ENCODE measurements at places on chromosomes 6 and 20.

- no peak overlapping the region for H3K4me3 ChIP-seq
- no peak for DNase-seq
- H3K27ac ChIP-seq: no peak overlapping the region
- peaks cover 13% of the 10 kb centered on the region for H3K4me1 ChIP-seq
- H3K36me3 ChIP-seq: peaks cover 31% of the 10 kb centered on the region
- peaks cover 2% of the 10 kb centered on the region for H3K27me3 ChIP-seq
Observed at GRCh38 chr6:112207131-112207530, 47.2 kb downstream of the LAMA4 start.

DNA sequence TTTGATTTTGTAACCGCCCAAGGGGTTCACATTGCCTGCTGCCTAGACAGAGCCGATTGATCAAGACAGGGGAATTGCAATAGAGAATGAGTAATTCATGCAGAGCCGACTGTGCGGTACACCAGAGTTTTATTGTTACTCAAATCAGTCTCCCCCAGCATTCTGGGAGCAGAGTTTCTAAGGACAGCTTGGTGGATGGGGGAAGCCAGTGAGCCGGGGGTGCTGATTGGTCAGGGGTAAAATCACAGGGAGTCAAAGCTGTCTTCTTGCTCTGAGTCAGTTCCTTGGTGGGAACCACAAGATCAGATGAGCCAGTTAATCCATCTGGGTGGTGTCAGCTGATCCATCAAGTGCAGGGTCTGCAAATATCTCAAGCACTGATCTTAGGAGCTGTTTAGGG, 60.0 kb upstream of the EZR start:
- H3K4me1 ChIP-seq: no peaks in the 10 kb centered on the region
- no peaks in the 10 kb centered on the region for H3K27me3 ChIP-seq
- no peak for DNase-seq
- H3K4me3 ChIP-seq: no peak overlapping the region
- peaks cover 17% of the 10 kb centered on the region for H3K36me3 ChIP-seq
- H3K27ac ChIP-seq: peak overlapping the region; percentile 48

GRCh38 chr20:43538878-43539700, 19.7 kb upstream of the SGK2 start:
- no peaks in the 10 kb centered on the region for H3K4me1 ChIP-seq
- H3K27ac ChIP-seq: no peak overlapping the region
- peaks cover 2% of the 10 kb centered on the region for H3K36me3 ChIP-seq

GRCh38 chr6:21265034-21265729, 328.4 kb upstream of the SOX4 start:
- H3K27me3 ChIP-seq: no peaks in the 10 kb centered on the region
- no peak overlapping the region for H3K4me3 ChIP-seq
- peaks cover 20% of the 10 kb centered on the region for H3K4me1 ChIP-seq
- H3K27ac ChIP-seq: no peak overlapping the region

DNA sequence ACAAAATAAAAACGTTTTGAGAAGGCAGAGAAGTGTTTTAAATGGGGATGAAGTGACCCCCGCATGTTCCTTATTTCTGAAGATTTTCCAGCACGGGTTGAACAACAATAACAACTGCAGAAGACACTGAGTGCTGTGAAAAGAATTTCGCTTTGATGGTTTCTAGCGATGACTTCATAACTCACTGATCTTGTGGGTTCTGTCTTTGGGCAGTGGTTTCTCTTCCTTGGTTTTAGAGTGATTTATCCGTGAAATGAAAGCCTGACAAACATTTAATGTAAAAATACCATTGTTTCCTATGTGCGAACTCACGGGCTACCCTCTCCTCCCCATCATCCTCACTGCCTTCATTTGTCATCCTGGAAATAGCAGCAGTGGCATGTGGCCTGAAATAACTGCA, 793.9 kb downstream of the QKI start:
- peaks cover 2% of the 10 kb centered on the region for H3K27me3 ChIP-seq
- no peak for DNase-seq
- H3K36me3 ChIP-seq: no peaks in the 10 kb centered on the region
- no peak overlapping the region for H3K4me3 ChIP-seq
- no peak overlapping the region for H3K27ac ChIP-seq
- peaks cover 5% of the 10 kb centered on the region for H3K4me1 ChIP-seq

GRCh38 chr6:148503703-148504102, 161.1 kb downstream of the SASH1 start:
- peaks cover 7% of the 10 kb centered on the region for H3K36me3 ChIP-seq
- no peak for DNase-seq
- H3K27ac ChIP-seq: no peak overlapping the region
- H3K4me3 ChIP-seq: no peak overlapping the region

DNA sequence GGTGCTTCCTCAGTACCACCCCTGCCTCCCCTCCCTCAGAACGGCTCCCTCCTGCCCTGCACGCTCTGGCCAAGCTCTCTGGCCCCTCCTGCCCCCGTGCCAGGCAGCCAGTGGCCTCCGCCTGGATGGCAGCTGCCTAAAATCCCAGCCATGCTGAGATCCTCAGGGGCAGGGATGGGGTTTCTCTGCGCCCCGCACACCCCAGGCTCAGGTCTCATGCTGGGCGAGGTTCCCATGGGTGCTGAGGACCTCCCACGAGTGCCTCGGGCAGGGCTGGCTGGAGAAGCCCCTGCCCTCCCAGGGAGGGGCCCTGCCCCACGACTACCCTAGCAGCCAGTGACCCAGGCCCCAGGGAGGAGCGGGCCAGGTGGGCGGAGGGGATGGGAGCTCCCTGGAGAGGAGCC, 2.7 kb downstream of the PTK6 start:
- H3K27ac ChIP-seq: no peak overlapping the region
- H3K4me1 ChIP-seq: peaks cover 2% of the 10 kb centered on the region
- no peaks in the 10 kb centered on the region for H3K36me3 ChIP-seq
- H3K4me3 ChIP-seq: no peak overlapping the region
- no peak for DNase-seq

GRCh38 chr6:34696189-34696738, 303 bp downstream of the ILRUN start:
- peak overlapping the region; percentile 95 for H3K4me3 ChIP-seq
- H3K27ac ChIP-seq: peak overlapping the region; percentile 80
- no peaks in the 10 kb centered on the region for H3K36me3 ChIP-seq
- H3K4me1 ChIP-seq: peaks cover 33% of the 10 kb centered on the region

- H3K4me3 ChIP-seq: peak overlapping the region; percentile 24
- H3K27ac ChIP-seq: no peak overlapping the region
- H3K36me3 ChIP-seq: no peaks in the 10 kb centered on the region
- H3K4me1 ChIP-seq: peaks cover 2% of the 10 kb centered on the region
- peaks cover 85% of the 10 kb centered on the region for H3K27me3 ChIP-seq
- no peak for DNase-seq
Observed at GRCh38 chr20:43188861-43189553, 699 bp downstream of the PTPRT start.

- no peak overlapping the region for H3K4me3 ChIP-seq
- H3K4me1 ChIP-seq: peaks cover 20% of the 10 kb centered on the region
- no peaks in the 10 kb centered on the region for H3K27me3 ChIP-seq
- H3K36me3 ChIP-seq: no peaks in the 10 kb centered on the region
- H3K27ac ChIP-seq: no peak overlapping the region
Observed at GRCh38 chr6:42400061-42400760, 51.5 kb downstream of the TRERF1 start.

DNA sequence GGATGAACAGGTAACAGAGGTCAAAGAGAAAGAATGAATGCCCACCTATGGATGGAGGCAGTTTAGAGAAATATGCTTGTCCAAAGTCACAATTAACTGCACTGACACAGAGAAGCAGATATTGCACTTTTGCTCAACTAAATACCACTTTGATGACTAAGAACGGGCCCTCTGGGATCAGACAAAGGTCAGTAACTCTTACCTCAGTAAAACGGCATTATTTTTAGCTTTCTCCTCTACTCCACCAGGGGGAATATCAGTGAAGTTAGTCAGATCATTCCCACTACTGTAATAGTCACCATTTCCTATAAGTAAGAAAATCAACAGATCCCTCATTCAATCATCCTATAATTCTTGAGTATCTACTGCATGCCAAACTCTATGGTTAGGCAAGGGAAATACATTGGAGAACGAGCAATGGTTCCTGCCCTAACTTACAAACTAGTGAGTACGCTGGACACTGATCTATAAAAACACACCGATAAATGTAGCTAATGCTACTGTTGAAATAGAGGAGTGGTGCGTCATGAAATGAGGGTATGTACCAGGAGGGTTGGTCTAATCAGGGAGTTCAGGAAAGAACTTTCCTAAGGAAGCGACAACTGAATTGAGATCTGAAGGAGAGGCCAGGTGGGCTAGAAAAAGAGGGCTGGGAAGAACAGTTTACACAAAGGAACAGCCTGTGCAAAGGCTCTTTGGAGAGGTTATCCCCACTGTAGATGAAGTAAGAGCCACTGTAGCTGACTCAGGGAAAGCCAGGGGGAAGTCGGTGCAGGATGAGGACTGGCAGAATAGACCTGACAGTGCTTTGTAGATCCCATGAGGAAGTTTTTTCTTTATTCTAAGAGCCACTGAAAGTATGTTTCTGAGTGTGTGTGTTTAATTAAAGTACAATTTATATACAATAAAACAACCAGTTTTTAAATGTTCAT, 9.2 kb downstream of the ECI2 start:
- peak overlapping the region; percentile 76 for H3K27ac ChIP-seq
- no peak for DNase-seq
- peaks cover 39% of the 10 kb centered on the region for H3K36me3 ChIP-seq
- H3K4me3 ChIP-seq: no peak overlapping the region

GRCh38 chr6:33827546-33828451, 24.0 kb upstream of the MLN start:
- H3K4me1 ChIP-seq: peaks cover 5% of the 10 kb centered on the region
- peaks cover 32% of the 10 kb centered on the region for H3K27me3 ChIP-seq
- H3K4me3 ChIP-seq: no peak overlapping the region

- H3K27me3 ChIP-seq: peaks cover 2% of the 10 kb centered on the region
- H3K36me3 ChIP-seq: peaks cover 6% of the 10 kb centered on the region
- H3K27ac ChIP-seq: peak overlapping the region; percentile 64
- no peak overlapping the region for H3K4me3 ChIP-seq
Observed at GRCh38 chr20:50415021-50415515, 95.1 kb upstream of the PTPN1 start.

DNA sequence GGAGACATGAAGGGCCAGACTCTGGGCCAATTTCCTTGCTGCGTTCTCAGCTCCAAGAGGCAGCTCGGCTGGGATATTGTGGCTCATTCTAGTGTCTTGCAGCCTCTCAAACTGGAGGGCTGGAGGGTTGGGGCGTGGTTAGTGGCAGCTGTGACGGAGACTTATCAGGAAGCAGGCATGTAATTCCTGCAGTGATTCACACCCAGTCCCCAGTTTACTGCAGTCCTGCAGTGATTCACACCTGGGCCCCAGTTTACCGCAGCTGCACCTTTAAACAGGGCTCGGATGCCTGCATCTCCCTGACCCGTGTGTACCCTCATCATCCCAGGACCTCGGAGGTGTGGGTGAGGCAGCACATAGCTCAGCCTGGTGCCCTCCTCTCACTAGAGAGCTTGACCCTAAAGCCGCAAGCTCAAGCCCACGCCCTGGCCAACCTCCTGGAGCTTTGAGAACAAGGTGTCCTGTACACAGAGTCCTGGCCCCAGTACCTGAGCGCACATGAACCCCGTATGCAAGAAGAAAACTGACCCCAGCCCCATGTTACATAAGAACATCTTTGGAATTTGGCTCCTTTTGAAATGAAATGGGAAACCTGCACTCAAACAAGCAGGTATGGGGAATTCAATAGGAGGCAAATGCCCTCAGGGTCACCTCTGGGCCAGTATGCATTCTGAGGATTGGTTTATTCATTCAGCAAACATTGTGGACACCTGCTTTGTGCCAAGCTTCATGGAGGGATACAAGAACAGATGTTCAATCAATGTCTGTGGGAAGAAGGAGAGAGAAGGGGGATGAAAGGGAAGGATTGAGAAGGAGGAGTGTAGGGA, 55.3 kb upstream of the FAM83D start:
- peaks cover 34% of the 10 kb centered on the region for H3K27me3 ChIP-seq
- no peaks in the 10 kb centered on the region for H3K36me3 ChIP-seq
- no peak overlapping the region for H3K27ac ChIP-seq
- peaks cover 3% of the 10 kb centered on the region for H3K4me1 ChIP-seq
- no peak overlapping the region for H3K4me3 ChIP-seq

DNA sequence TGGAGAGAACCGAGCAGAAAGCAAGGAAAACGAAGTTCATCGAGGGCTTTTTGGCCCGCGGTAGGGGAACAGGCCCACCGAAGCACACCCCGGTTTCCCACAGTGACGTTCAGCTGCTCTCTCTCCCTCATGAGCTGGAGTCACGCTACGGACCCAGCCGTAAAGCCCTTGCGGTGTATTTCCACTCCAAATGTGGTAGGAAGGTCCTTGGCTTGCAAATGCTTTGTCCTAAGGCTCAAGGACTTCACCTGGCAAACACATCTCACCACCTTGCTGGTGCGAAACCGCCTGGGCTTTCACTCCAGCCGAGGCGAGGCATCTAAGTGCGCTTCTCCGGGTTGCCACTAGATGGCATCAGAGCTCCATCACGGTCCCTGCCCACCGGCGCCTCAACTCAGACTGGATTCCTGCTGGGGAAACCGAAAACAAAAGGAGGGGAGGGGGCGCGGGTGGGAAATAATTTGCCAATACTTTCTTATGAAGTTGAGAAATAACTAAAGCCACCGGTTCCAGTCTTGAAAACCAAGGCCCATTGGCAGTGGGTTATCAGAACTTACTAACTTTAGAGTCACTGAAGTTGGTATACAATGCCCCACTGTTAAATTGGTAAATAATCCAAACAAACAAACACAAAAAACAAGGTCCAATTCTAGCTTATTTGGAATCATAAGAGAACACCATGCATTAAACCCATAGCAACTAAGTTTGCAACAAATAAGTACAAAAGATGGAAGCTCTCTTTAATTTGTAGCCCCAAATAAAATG, 13.4 kb upstream of the FOXC1 start:
- no peaks in the 10 kb centered on the region for H3K36me3 ChIP-seq
- peaks cover 25% of the 10 kb centered on the region for H3K4me1 ChIP-seq
- H3K27ac ChIP-seq: no peak overlapping the region
- DNase-seq: no peak

GRCh38 chr20:45704969-45705637, at the start of gene WFDC10B:
TSS of gene WFDC10B (minus strand) at chr20:45705019. CDS start at chr20:45685992, 19,027 bp downstream.
- no peak within 1 kb of the TSS for H3K4me3 ChIP-seq
- H3K27me3 ChIP-seq: peaks cover 10% of the 10 kb centered on the region
- no peaks in the 10 kb centered on the region for H3K36me3 ChIP-seq
- no peak for DNase-seq

GRCh38 chr6:14068133-14068532, 49.4 kb upstream of the CD83 start:
- no peak overlapping the region for H3K27ac ChIP-seq
- no peaks in the 10 kb centered on the region for H3K36me3 ChIP-seq
- H3K27me3 ChIP-seq: no peaks in the 10 kb centered on the region
- H3K4me1 ChIP-seq: peaks cover 5% of the 10 kb centered on the region
- no peak overlapping the region for H3K4me3 ChIP-seq
- DNase-seq: no peak

DNA sequence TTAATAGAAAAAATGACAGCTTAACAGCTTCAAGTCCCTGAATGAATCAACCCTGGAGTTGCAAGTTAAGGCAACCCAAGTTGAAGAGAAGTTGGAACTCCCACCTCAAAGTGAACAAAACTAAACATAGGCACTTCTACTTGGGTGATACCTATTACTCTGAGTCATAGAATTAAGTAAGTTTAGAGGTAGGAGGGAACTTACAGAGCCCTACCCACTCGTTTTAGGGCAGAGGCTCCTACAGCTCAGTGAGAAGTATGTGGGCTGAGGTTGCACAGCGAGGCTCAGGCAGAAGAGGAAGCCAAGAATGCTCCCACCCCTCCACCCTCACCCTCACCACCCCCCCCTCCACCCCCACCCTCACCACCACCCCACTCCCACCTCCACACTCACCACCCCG, 42.2 kb downstream of the NFATC2 start:
- H3K4me3 ChIP-seq: no peak overlapping the region
- peaks cover 8% of the 10 kb centered on the region for H3K36me3 ChIP-seq
- no peaks in the 10 kb centered on the region for H3K27me3 ChIP-seq
- no peak overlapping the region for H3K27ac ChIP-seq
- H3K4me1 ChIP-seq: peaks cover 47% of the 10 kb centered on the region

- no peak overlapping the region for H3K4me3 ChIP-seq
- H3K36me3 ChIP-seq: peaks cover 71% of the 10 kb centered on the region
- no peak for DNase-seq
- no peak overlapping the region for H3K27ac ChIP-seq
Observed at GRCh38 chr6:104754788-104755409, 104.8 kb downstream of the HACE1 start.

Measured in mesothelial cell of epicardium (in vitro differentiated cells).